ENCODE measurements at places on chromosomes 3 and 15. TPM values are rescaled to one million over a fixed set of nuclear protein-coding genes. Genes with fewer than 3 reads are reported as not detected.

The CPLX3 gene
- not detected for total RNA-seq

The MCTP2 gene
- 53.6 TPM for total RNA-seq

The PPP2R3A gene
- 26.1 TPM for total RNA-seq

The DUOX2 gene
- not detected for total RNA-seq

The PLOD2 gene
- total RNA-seq = 211 TPM

The SNTN gene
- total RNA-seq = not detected

The ROBO1 gene
- 141 TPM for total RNA-seq

The MAGEL2 gene
- total RNA-seq = under 0.01 TPM

The CCDC54 gene
- not detected for total RNA-seq

The CLDN18 gene
- not detected for total RNA-seq

The SYNPR gene
- total RNA-seq = not detected

The SNURF gene
- total RNA-seq = 4.2 TPM

The DHFR2 gene
- 3.1 TPM for total RNA-seq

The RBPMS2 gene
- 0.22 TPM for total RNA-seq

The GOLGA6A gene
- total RNA-seq = not detected

The SYNM gene
- total RNA-seq = 10.6 TPM

The SAMD7 gene
- not detected for total RNA-seq

The MED12L gene
- 0.43 TPM for total RNA-seq

The STAB1 gene
- 0.57 TPM for total RNA-seq

The C3orf85 gene
- not detected for total RNA-seq

The LCMT2 gene
- 9.9 TPM for total RNA-seq

The ISLR gene
- 25.8 TPM for total RNA-seq

The TRIM42 gene
- total RNA-seq = not detected

The KY gene
- 0.43 TPM for total RNA-seq

The IQGAP1 gene
- 300 TPM for total RNA-seq

The SEMA6D gene
- total RNA-seq = 25.8 TPM

The NR2E3 gene
- total RNA-seq = 0.57 TPM

The C3orf20 gene
- under 0.01 TPM for total RNA-seq

The CIB2 gene
- 2.4 TPM for total RNA-seq

The LMAN1L gene
- not detected for total RNA-seq

The SLCO2A1 gene
- total RNA-seq = 1.6 TPM

The ANKUB1 gene
- total RNA-seq = not detected

The WDR93 gene
- total RNA-seq = not detected

The TMEM207 gene
- total RNA-seq = not detected

The STAC gene
- total RNA-seq = 0.14 TPM

The TMC3 gene
- not detected for total RNA-seq

The AHSG gene
- not detected for total RNA-seq

The MME gene
- total RNA-seq = 354 TPM

The NMNAT3 gene
- under 0.01 TPM for total RNA-seq

The ZNF660 gene
- 1.7 TPM for total RNA-seq

The STRA6 gene
- 33.3 TPM for total RNA-seq

The SPPL2A gene
- total RNA-seq = 86.9 TPM

The FRMD5 gene
- 13.5 TPM for total RNA-seq

The SV2B gene
- not detected for total RNA-seq

The MOBP gene
- not detected for total RNA-seq

The SLC22A13 gene
- 0.43 TPM for total RNA-seq

The ROPN1 gene
- not detected for total RNA-seq

The SCAP gene
- total RNA-seq = 73.7 TPM
